ENCODE measurements at places on chromosomes 7 and 10. TPM values are rescaled to one million over a fixed set of nuclear protein-coding genes. Genes with fewer than 3 reads are reported as not detected.

DNA sequence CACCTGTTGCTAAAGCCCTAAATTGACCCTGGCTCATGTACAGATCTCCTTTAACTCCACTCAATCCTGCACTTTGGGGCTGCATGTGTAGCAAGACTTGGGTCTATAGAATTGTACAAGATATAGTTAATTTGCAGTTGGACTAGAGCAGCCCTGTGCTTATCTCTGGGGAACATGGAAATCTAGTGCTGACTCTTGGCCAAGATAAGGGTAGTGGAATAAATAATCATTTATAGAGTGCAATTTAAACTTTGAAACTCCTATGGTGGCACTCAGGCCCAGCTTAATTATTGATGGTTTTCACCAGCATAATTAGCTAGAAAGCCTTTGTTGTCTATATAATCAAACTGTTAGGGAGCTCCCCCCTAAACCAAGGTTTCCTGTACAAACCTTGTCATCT is 39.2 kb upstream of the MBL2 start:
- no peak for DNase-seq

- no peak for DNase-seq
These were observed at the start of gene SFRP4 for GRCh38 chr7:37916673-37917660. Gene SFRP4, minus strand, starts transcription at chr7:37916817. Its CDS starts 280 bp downstream, at chr7:37916537.

- DNase-seq, result no peak
These were observed 39.8 kb upstream of the GPR22 start for GRCh38 chr7:107430057-107430456.

GRCh38 chr7:8441106-8441965 is 7.9 kb downstream of the NXPH1 start:
- DNase-seq, result no peak

DNA sequence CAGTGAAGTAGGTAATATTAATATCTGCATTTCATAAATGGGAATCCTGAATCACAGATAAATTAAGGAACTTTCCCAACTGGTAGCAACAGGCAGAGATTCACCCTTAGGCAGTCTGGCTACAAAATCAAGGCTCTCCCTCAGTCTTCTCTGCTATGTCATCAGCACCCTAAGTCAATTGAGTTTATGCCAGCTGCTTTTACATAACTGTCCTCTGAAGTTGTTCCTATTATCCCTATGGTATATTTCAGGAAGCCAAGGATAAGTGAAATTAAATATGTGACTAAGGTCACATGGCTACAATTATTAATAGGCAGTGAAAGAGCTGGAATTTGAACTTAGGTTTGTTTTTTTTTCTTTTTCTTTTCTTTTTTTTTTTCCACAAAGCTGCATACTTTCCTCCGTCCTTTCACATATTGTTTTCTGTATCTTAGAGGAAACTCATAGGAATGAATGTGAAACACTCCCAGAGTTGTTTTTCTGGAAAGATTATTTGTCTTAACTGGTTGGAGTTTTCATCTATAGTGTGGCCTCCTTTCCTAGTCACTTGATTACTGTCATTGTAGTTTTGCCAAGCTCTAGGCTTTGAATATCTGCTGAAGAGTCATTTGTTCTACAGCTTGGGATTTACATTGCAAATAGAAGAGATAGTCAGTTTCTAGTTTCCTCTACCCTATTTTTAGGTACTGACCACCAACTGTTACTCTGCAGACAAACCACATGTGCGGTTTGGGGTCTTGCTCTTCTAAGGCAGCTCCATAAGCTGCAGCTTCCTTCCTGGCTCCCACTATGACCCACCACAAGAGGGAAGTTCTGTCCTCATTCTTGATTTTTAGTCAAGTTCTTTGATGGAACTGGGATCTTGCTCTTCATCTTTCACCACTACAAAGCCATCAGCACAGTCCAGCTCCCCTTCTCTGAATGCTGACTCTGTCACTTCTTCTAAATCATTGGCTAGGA is 338.0 kb upstream of the KIAA1217 start:
- DNase-seq, result no peak

GRCh38 chr10:98885378-98885777 is 350.3 kb downstream of the HPSE2 start:
- DNase-seq, result no peak

DNA sequence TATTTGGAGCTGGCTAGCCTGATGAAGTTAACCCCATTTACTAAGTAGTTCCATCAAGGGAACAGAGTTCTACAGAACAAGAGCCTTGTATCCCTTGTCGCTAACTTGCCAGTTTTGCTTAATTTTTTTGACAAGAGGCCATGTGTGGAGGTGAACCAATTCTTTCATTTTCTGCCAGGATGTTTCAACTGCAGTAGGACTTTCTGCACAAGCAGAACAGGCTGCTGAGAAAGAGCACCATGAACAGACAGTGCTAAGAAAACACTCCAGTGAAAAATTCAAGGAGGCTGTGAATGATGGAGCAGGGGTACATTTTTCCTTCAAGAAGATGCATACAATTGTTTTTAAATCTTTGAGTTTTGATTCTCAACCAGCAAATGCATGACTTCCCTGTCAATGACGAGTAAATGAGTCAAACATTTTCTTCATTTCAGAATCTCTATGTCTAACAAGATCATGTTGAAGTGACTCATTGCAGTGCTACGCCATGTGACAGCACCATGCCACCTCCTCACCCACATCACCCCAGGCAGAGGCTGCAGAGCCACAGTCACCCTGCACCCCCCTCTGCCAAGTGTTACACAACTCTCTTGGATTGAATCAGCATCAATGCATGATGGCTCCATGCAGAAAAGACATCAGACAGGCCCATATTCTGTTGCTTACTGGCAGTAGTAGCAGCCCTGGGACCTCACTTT is 193.1 kb downstream of the COBL start:
- peak; percentile 59 for DNase-seq

DNA sequence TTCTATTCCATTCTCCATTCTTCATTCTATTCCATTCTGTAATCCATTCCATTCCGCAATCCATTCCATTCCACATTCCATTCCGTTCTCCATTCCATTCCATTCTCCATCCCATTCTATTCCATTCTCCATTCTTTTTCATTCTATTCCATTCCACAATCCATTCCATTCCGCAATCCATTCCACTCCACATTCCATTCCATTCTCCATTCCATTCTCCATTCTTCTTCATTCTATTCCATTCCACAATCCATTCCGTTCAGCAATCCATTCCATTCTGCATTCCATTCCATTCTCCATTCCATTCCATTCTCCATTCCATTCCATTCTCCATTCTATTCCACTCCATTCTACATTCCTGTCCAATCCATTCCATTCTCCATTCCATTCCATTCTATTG is 85.2 kb downstream of the NSUN6 start:
- DNase-seq, result no peak

- no peak for DNase-seq
These were observed 86.6 kb downstream of the ABLIM1 start for GRCh38 chr10:114571316-114571999.

DNA sequence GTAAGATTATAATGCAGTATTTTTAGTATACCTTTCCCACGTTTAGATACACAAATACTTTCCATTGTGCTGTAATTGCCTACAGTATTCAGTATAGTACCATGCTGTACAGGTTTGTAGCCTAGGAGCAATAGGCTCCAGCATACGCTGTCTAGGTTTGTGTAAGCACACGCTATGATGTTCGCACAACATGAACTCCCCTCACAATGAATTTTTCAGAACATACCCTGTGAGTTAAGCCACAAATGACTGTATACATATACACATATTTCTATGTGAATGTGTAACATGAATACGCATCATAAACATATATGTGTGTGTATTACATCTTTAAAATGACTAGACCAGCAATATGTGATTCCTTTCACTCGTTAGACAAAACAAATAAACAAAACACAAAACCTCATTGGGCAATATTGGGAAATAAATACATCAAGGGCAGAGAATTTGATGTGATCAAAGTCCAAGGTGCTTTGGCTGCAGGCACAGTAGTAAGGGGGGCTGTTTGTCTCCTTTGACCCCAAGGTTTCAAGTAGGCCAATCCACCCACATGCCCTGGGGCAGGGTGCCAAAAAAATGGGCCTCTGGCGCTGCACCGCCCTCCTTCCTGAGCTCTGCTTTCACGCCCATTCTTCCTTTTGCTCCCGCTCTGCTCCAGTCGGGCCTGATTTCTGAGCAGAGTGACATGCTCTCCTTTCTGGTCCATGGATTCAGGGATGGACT is 33.9 kb downstream of the CHN2 start:
- no peak for DNase-seq

DNA sequence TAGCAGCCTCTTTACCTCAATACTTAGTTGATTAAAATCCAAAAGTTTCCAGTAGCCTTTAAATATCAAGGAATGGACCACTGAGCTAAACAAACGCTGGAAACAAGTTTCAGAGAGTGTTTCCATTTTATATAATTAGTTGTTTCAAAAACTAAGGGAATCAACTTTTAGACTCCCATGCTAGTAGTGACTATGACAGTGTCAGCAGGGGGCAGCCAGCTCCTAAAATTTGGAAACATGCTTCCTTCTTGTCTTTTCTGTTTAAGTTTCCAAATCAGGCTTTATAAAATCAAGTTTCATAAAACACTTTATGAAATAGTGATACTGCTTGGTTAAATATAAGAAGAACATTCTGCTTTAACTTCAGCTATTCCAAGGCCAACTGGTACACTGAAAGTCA is 138.2 kb upstream of the TMEM229A start:
- no peak for DNase-seq

- no peak for DNase-seq
These were observed 36.6 kb upstream of the BHLHA15 start for GRCh38 chr7:98174334-98175259.

DNA sequence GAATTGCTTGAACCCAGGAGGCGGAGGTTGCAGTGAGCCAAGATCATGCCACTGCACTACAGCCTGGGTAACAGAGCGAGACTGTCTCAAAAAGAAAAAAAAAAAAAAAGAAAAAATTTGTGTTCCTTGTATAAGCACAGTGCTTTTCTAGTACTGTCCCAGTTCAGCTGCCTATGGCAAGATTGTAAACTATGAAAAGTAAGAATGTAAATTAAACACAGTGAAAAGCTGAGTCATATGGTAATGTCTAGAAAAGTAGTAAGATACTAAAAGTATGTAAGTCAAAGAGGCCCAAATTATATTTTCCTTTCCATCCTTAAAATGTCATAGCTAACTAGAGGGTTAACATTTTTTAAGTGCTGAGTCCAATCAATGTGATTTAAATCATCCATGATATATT is 42.8 kb downstream of the RBM20 start:
- no peak for DNase-seq

DNA sequence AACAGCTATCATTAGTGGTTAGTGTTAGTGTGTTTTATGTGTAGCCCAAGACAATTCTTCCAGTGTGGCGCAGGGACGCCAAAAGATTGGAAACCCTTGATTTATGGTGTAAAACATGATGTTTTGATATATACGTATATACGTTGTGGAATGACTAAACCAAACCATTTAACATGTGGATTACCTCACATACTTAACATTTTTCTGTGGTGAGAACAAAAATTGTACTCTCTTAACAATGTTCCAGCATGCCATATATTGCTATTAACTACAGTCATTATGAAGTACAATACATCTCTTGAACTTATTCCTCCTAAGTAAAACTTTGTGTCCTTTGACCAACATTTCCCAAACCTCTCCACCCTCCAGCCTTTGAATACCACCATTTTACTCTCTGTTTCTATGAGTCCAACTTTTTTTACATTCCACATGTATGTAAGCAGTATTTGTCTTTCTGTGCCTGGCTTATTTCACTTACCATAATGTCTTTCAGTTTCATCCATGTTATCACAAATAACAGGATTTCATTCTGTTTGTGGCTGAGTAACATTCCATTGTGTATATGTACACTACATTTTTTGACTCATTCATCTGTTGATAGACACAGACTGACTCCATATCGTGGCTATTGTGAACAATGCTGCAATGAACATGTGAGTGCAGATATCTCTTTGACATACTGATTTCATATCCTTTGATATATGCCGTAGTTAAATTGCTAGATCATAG is 42.2 kb upstream of the MAGI2 start:
- DNase-seq, result no peak

DNA sequence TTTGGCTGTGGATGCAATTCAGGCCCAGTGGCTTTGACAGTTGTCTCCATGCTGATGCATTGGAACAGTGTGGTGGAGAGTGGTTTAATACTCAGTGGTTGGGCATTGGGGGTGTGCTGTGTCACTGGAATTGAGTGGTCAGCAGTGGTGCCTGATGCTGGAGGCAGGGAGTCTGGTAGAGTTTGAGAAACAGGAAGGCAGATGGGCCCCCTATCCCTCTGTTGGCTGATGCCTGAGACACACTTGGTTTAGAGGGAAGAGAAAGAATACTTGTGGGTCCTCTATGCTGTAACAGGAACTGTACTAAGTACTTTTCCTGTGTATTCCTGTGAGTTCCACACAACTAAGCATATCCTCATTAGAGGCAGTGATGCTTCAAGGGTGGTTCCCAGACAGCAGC is 55.4 kb downstream of the EEPD1 start:
- DNase-seq, result no peak

DNA sequence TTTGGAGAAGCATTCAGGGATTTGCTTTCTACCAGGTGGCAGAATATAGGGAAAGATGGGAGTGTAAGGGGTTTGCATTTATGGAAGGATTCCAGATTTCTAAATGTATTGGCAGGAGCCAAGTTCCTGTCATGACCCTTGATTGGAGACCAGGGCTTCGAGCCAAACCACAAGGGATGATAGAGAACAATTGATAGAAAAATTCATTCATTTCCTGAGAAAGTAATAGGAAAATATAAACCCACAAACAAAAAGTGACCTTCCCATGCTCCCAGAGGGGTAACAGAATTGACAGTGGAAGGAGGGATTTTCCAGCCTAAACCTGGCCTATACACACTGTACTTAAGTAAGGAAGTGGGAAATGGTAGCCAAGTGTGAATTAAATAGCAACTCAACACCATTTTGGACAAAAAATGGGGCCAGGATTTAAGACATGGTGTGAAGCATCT is 22.4 kb upstream of the IFIT2 start:
- no peak for DNase-seq

DNA sequence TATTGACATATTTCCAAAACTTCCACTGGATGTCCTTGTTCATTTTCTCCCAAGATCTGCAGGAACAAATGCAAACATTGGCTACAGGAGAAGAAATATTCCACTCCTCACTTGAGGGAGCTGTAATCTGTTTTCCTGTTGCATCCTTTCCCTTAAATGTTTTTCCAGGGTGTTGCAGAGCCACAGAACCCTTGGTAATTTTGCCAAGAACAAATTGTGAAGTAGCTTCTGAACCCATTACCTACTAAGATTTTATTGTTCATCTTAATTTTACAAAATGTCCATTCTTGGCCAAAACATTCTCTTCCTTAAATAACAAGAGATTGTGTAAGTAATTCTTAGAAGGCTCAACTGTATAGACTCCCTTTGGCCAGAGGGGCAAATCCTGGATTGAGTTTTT is 177.0 kb downstream of the GNAT3 start:
- DNase-seq, result no peak

The SOSTDC1 gene
- 5.9 TPM for total RNA-seq

The LIPM gene
- total RNA-seq, result 0.67 TPM

The CYP2C19 gene
- not detected for total RNA-seq

The AP1S1 gene
- total RNA-seq, result 16.1 TPM

The TRIM73 gene
- 0.48 TPM for total RNA-seq

The NEURL1 gene
- not detected for total RNA-seq

All from right atrium auricular region (tissue), 2 donors.